ENCODE measurements at places on chromosomes 5 and 9.

DNA sequence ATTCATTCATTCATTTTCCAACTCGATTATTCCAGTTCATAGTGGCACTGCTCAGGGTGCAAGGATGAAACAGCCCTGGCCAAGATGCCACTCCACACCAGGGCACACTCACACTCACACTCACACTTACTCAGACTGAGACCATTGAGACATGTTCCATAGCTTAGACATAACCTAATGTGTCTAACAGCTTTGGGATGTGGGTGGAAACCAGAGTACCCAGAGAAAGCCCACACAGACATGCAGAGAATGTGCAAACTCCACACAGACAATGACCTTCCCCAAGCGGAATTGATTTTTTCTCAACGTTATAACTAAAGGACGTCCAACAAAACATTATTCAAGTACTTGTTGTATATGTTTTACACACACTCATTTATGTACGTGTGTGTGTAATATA lies 1363.5 kb downstream of the EFNA5 start:
- no peak overlapping the region for H3K27ac ChIP-seq
- DNase-seq = no peak
- no peaks in the 10 kb centered on the region for H3K36me3 ChIP-seq
- H3K27me3 ChIP-seq = no peaks in the 10 kb centered on the region

DNA sequence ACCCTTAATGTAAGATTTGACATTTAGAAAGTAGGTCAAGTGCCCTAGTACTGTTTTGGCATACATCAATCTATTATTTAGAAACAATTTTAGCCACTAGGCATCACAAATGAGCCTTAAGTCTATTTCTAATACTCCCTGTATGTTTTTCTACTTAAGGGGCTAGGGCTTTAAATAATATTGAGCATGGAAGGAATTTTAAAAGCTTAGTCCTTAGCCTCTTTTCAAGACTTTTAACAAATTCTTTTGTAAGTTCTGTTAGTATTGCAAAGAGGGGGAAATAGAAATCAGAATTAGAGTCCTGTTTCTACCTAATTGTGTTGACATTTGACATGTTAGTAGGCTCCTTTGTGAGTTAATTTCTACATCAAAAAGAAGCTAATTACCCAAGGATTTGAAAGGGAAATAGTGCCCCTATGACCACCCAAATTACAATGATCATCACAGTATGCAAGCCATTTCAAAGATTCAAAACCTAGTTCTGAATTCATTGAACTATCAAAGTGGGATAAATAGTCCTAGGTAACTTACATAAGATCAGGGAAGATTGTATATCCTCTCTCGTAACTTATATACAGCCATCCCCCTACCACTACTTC lies 647.8 kb upstream of the ACO1 start:
- no peaks in the 10 kb centered on the region for H3K27me3 ChIP-seq
- no peak overlapping the region for H3K27ac ChIP-seq

GRCh38 chr9:97774673-97775072 lies 77.5 kb upstream of the XPA start:
- no peak overlapping the region for H3K27ac ChIP-seq
- 0 out of 3 replicates have a peak, but pooled peaks cover 3% of the 10 kb centered on the region for H3K27me3 ChIP-seq
- no peaks in the 10 kb centered on the region for H3K36me3 ChIP-seq

- peaks cover 15% of the 10 kb centered on the region for H3K36me3 ChIP-seq
- H3K4me1 ChIP-seq = no peaks in the 10 kb centered on the region
- no peak overlapping the region for H3K27ac ChIP-seq
- H3K4me3 ChIP-seq = no peak overlapping the region
- no peak for DNase-seq
These were observed 60.4 kb downstream of the FREM1 start for GRCh38 chr9:14849851-14850250.

Measured in HepG2 (cell line).